ENCODE measurements at places on chromosomes 2 and 18. TPM values are rescaled to one million over a fixed set of nuclear protein-coding genes. Genes with fewer than 3 reads are reported as not detected.
A peak's percentile ranks its signal among the peaks of the same experiment; 100 is the strongest.

Gene APCDD1
- 0.89 TPM for total RNA-seq

Gene TWIST2
- 0.19 TPM for total RNA-seq

Gene CCDC150
- 5.7 TPM for total RNA-seq

Gene KANSL1L
- 18.3 TPM for total RNA-seq

Gene NEU4
- 52.7 TPM for total RNA-seq

Gene ADAM23
- 0.51 TPM for total RNA-seq

Gene ALPG
- not detected for total RNA-seq

Gene SLC9A4
- not detected for total RNA-seq

Gene RGPD3
- total RNA-seq = 0.14 TPM

Gene SCN3A
- 1.0 TPM for total RNA-seq

Gene KIF1A
- total RNA-seq = 0.08 TPM

DNA sequence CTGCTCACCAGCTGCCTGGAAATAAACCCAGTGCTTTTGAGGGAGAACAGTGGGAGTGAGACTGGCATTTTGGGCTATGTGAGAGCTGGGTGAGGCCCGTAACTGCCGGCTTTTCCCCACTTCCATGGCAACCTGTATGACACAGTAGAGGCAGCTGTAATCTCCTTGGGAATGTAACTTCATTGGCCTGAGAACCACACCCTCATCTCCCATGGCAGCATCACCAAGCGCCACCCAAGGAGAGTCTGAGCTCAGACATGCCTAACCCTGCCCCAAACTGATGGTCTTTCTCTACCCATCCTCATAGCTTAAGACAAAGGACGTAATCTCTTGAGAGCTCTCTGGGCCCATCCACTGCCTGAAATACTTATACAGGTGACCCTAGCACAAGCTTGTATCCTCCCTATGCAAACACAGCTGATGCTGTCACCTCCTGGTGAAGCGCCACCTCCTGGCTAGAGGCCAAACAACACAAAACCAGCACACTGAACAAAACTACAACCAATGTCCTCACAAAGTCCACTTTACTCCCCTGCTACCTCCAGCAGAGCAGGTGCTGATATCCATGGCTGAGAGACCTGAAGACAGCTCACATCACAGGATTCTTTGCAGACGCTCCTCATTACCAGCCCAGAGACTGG is 763.4 kb upstream of the NRXN1 start:
- DNase-seq = no peak

DNA sequence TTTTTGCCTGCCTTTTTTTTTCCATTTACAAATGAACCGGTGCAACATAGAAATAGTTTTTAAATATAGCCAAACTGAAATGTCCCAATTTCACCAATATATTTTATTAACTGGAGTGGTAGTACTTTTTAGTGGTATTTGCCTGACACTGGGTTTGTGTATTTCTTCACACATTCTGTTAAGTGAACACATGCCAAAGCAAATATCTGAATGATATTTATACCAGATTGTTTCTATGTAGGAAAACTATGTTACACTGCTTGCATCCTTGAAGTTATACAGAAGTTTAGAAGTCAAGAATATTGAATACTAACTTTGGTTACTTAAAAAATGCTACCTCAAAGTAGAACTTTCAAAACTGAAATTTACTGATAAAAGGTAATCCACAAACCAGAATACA is 19.4 kb upstream of the ITPRID2 start:
- no peak for DNase-seq

GRCh38 chr2:35651688-35652323 is 703.8 kb upstream of the CRIM1 start:
- DNase-seq = no peak

DNA sequence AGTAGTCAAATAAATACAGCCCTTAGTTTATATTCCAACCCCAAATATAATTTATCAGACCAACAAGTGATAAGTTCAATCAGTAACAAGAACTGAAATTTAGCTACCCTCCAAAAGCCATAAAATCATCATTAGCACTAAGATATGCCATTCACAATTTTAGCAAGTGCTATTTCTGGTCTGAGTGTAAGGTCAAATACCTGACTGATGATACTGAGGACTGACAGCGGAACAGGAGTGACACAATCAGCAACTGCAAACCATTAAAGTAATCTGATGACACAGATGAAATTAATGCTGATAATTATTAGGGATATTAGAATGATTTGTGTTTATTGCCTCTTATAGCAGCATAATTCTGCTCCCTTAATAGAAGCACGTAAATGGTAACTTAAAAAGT is 152.7 kb upstream of the SPHKAP start:
- DNase-seq = no peak

- no peak for DNase-seq
Observed at GRCh38 chr18:77702686-77703085, 453.0 kb downstream of the GALR1 start.

DNA sequence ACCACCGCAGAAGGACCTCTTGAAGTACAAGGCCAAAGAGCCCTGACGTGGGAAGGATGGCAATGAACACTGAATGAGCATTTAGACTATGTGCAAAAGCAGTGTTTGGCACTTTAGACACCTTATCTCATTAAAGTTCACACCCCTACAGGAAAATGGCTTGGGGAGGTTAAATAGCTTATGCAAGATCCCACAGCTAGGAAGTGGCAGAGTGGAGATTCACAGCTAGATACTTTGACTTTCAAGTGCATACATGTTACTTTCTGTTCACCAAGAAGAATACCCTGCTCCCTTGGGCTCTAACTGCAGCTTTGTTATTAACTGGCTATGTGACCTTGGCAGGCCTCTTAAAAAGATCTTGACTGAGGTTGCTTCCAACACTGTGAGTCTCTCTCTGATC is 58.2 kb downstream of the ICOS start:
- no peak for DNase-seq

DNA sequence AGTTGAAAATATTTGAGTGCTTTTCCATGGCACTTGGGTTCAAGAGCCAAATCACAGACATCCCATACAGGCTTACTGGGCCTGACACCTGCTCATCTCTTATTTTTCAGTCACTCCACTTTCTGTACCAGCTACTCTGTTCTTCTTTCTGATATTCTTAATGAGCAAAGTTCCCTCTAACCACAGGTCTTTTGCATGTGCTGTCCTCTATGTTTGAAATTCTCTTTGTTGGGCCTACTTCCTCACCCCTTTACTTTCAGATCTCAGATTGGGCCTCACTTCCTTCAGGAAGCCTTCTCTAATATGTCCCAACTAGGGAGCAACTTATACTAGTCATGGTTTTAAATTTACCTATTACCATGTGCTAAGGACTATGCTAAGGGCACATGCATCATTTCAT is 81.8 kb upstream of the RBMS1 start:
- no peak for DNase-seq

- no peak for DNase-seq
Observed at GRCh38 chr18:79508565-79509535, 113.1 kb downstream of the NFATC1 start.

DNA sequence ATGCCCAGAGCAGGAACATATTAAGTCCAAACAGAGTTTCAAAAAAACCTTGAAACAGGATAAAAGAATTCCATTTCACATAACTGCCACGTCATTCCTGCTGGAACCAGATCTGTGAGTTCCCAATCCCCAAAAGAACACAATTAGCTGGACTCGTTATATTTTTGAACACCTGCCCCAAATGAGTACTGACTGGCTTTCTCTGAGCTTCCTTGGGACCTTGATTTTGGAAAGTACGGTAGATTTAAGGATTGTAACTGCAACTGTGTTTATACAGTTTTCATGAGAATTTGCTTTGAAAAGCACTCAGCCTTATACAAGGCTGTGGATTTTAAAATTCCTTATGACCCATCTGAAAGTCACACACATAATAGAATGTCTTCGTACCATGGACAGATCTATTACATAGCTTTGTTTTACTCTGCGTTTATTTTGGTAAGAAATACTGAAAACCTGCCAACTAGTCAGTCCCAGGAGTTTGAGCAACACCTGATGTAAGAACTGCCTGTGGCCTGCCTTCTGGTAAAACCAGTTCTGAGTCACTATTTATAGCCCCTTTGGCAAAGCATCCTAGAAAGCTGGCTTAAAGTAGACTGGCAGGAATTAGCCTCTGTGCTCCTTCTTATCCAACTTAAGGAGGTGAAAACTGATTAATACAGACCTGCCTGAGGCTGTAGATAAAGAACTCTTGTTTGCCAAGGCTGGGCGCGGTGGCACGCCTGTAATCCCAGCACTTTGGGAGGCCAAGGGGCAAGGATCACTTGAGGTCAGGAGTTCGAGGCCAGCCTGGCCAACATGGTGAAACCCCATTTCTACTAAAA is 48.1 kb downstream of the MERTK start:
- no peak for DNase-seq

GRCh38 chr2:127261804-127262406 is 32.0 kb downstream of the ERCC3 start:
- DNase-seq = no peak

GRCh38 chr2:2564300-2565078 is 233.4 kb upstream of the MYT1L start:
- DNase-seq = no peak

DNA sequence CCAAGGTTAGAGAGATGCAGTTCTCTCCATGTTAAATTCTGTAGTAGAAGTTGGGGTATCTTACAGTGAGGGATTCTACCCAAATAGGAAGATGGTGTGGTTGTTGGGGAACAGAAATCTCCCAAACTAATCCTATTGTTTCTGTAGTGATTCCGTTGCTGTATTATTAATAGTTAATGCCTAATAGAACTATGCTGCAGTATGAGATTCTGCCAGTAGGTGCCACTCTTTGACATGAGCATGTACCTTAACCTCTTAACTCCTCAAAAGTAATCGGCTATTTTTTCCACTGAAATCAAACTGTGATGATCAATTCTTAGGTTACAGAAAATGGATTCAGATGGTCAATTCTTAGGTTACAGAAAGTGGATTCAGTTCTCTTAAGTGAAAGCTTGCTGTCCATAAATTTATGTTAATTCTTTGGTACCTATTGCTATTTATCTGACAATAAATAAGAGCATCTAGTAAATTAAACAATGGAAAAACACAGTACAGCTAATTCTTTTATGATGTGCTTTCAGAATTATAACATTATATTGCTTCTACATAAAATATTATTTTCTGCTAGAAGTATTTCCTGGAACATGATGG is 97.9 kb upstream of the DLX2 start:
- DNase-seq = no peak

DNA sequence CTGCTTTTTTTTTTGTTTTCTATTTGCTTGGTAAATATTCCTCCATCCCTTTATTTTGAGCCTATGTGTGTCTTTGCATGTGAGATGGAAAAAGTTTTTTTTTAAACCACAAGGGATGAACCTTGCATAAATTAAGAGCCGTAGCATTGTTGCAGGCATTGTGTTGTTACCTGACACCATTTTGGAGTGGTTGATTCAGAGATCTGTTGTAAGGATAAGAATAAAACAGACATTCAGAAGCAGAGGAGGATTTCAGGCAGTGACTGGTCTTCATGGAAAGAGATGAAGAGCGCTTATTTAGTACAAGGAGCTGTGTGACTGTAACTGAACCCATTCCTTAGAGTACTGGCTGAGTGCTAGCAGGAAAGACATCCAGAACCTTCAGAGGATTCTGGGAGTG is 101.2 kb downstream of the LTBP1 start:
- DNase-seq = no peak

GRCh38 chr2:222320436-222321395 is 21.9 kb upstream of the PAX3 start:
- peak; percentile 31 for DNase-seq

- DNase-seq = peak; percentile 53
Observed at GRCh38 chr2:204177977-204178522, 241.5 kb downstream of the ICOS start.

GRCh38 chr2:120313695-120314615 is 32.0 kb upstream of the INHBB start:
- DNase-seq = no peak

DNA sequence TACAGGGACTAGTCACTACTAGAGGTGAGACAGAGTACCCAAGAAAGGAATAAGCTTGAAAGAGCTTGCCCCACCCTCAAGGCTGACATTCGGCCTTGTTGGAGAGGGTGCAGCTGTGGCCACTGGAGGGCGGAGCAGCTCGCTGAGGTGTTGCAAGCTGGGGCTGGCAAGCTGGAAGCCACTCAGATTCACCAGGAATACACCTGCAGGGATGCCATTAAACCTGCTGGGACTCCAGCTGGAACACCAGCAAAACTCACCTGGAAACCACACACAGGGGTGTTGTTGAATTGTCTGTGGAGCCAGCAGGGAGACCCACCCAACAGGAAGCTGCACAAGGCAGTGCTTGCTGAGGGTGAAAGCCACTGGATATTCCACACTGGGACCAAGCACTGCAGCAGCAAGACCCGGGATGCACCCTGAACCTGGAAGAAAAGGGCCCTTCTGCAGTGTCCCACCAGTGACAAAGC is 26.1 kb downstream of the KCTD18 start:
- DNase-seq = no peak

GRCh38 chr2:15160201-15160991 is 400.7 kb downstream of the NBAS start:
- DNase-seq = no peak

GRCh38 chr2:62158444-62159121 is 37.3 kb upstream of the B3GNT2 start:
- DNase-seq = no peak

- DNase-seq = no peak
Observed at GRCh38 chr2:2706306-2706705, 375.2 kb upstream of the MYT1L start.

DNA sequence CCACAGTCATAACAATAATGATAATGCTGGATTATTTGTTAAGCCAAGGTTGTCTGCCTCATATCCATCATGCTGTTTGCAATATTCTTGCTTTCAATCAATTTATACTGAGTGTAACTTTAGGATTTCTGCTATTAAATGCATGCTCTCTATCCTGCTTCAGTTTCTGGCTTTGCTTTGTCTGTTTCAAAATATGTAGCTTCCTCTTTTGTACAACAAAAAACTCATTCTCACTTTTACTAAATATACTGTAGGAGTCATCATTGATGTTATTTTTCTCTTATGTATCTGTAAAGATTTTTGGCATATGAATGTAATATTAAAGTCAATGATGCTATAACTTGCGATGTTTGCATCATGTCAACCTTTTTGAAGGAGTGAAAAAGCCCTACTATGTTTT is 149.3 kb downstream of the GPD2 start:
- DNase-seq = no peak

All from liver (tissue), 10 donors.